HT-29 (cell line): ENCODE measurements at places on chromosomes 4 and X.

GRCh38 chr4:59503731-59504130, 1696.4 kb upstream of the ADGRL3 start:
- no peak for DNase-seq

DNA sequence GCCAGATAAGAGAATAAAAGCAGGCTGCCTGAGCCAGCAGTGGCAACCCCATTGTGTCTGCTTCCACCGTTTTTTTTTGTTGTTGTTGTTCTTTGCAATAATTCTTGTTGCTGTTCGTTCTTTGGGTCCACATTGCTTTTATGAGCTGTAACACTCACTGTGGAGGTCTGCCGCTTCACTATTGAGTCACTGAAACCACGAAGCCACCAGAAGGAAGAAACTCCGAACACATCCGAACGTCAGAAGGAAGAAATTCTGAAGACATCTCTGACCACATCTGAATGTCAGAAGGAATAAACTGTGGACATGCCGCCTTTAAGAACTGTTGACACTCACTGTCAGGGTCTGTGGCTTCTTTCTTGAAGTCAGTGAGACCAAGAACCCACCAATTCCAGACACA, 110.5 kb downstream of the PCDH18 start:
- DNase-seq = no peak

- DNase-seq = no peak
Observed at GRCh38 chr4:23279377-23279986, 586.7 kb downstream of the GBA3 start.

DNA sequence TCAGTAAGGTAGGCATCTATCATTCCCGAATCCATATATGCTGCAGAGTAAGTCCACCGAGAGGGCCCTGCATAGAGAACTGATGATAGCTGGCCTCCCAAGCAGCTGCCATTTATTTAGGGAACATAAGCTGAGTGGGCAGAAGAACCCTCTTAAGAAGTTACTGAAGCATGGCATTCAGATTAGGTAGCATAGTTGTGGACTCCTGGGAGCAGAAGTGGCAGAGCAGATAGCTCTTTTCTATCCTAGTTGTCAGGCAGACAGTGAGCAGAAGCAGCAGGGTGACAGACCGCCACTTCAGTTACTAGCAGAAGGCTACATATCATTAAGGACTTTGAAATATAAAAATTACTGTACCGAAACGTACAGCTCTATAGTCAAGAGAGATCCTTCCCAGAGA, 454.7 kb downstream of the PPP4R3C start:
- DNase-seq = no peak

- DNase-seq = no peak
Observed at GRCh38 chr4:129136433-129136832, 40.5 kb downstream of the C4orf33 start.
